ENCODE measurements at places on chromosomes 6 and 20. TPM values are rescaled to one million over a fixed set of nuclear protein-coding genes. Genes with fewer than 3 reads are reported as not detected.
A peak's percentile ranks its signal among the peaks of the same experiment; 100 is the strongest.

The CLVS2 gene
- not detected for total RNA-seq

The PRKN gene
- 6.1 TPM for total RNA-seq

The KCNG1 gene
- total RNA-seq = 0.17 TPM

The SCAF8 gene
- total RNA-seq = 69.2 TPM

The RAET1L gene
- total RNA-seq = not detected

The TMEM170B gene
- total RNA-seq = 12.7 TPM

The EXOC2 gene
- 38.8 TPM for total RNA-seq

The CTCFL gene
- total RNA-seq = not detected

The ZC2HC1B gene
- total RNA-seq = not detected

DNA sequence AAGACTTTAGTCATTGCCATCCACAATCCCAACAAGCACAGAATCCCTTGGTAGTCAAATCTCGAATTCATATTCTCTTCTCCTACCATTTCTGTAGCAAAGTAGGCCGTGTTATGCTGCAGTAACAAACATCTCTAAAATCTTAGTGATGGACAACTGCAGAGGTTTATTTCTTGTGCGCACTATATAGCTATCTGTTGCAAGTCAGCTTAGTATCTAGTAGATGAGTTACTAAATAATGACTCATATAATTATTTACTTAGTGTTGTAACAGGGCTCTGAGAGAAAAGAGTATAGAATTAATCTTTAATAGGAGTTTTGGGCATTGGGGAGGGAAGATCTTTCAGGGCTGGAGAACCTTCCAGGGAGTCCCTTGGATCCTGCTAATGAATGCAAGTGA is 73.3 kb downstream of the CAP2 start:
- DNase-seq = no peak

- DNase-seq = no peak
Measured at GRCh38 chr20:60950561-60950960, 301.5 kb upstream of the CDH4 start.

- DNase-seq = no peak
Measured at GRCh38 chr20:11676630-11677287, 240.9 kb upstream of the BTBD3 start.

DNA sequence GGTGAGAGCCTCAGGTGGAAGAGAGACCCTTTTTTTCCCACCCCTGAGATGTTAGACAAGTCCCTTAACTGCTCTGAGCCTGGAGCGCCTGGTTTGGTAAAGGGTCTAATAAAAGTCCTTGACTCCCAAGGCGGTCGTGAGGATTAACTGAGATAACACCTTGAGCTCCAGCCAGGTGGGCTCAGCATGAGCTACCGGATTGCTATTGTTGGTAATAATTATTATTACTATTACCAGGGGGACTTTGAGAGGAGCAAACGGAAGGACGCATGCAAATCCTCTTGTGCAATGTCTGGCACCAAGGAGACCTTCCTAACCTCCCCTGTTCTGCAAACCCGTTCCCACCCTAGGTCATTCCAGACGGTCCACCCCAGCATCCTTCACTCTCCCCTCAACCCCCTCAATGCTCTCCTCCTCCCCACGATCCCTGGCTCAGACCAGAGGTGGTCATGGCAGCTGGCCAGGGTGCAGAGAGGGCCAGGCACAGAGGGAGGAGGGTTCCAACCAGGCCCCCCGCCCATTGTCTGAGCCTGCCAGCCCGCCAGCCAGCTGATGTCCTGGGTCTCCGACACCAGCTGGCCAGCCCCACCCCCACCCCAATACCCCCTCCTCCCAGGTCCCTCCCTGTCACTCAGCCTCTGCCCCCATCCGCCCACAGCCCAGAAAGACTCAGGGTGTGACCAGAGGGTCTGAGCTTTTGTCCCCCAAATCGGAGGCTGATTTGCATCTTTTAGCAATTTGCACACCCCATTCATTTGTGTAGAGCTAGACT is 14.3 kb upstream of the CBFA2T2 start:
- DNase-seq = no peak

GRCh38 chr20:22619272-22619671 is 34.9 kb upstream of the FOXA2 start:
- DNase-seq = no peak

- DNase-seq = no peak
Measured at GRCh38 chr20:4089756-4090487, 74.6 kb upstream of the RNF24 start.

DNA sequence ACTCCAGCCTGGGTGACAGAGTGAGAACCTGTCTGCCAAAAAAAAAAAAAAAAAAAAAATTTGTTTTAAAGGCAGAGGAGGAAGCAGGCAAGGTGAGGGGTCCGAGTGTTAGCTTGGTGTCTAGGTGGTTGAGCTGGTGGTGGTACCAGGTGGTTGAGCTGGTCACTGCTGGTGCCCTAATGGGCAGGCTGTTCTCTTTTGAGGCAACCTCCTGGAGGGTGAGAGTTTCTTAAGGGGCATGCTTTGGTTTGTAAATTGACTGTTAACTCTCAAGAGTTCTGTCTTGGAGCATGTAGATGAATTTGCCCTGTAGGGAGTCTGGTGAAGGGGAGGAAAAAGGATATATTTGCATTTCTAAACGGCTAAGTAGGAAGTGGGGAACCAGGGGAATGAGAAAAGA is 52.7 kb downstream of the BANF2 start:
- no peak for DNase-seq

- DNase-seq = no peak
Measured at GRCh38 chr20:32522526-32522775, 62.7 kb downstream of the NOL4L start.

- no peak for DNase-seq
Measured at GRCh38 chr6:161225681-161226008, 48.2 kb downstream of the AGPAT4 start.

DNA sequence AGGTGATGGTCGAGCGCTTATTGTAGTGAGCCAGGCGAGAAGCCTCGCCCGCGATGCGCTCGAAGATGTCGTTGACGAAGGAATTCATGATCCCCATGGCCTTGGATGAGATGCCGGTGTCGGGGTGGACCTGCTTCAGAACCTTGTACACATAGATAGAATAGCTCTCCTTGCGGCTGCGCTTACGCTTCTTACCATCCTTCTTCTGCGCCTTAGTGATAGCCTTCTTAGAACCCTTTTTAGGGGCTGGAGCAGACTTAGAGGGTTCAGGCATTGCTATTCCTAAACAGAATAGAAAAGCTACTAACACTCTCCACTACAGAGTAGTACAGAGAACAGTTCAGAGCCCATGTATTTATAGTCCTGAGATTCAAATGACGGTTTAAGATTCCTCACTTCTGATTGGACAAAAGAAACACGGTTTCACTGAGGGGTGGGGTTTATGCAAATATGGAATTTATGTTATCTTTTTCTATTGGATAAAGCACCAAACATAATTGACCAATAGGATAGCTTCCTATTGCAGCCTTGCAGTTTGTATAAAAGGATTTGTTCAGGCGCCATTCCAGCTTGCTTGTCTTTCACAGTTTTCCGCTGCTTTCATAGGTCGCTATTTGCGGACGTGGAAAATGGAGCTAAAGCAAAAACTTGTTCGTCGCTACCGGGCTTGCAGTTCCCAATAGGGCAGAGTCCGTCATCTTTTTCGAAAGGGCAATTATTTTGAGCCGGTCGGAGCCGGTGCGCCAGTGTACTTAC is 43.7 kb upstream of the HFE start:
- peak; percentile 94 for DNase-seq

GRCh38 chr6:21132856-21133838 is 460.4 kb upstream of the SOX4 start:
- DNase-seq = no peak

DNA sequence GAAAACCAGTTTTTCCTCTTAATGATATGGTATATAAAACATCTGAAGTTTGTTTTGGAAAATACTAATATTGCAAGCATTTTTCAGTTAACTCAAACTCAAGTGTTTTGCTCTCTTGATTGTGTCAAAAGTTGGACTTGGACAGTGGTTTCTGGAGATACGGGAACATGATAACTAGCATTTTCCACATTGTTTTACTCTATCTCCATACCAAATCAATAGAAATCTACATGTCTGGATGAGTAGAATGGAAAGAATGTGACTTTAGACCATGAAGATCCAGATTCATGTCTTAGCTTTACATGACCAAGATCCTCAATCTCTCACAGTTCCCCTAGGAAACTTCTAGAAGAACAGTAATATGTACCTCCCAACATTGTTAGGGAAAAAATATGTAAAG is 22.2 kb upstream of the FBXO30 start:
- no peak for DNase-seq

DNA sequence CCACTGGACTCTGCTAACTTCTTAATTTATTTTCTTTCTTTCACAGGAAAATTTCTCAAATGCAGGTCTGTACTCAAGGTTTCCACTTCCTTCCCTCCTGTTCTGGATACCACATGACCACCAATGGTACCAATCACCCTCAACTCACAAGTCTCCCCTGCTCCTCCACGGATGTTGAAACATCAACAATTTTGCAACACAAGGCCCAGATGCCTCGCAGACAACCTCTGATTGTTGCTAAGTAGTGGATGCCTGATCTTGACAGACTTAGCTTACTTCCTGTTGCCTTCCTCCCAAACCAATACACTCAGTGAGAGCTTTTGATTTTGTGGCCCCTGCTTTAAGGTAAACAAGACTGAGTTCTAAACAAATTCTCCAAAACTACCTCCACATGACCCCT is 146.6 kb downstream of the FRK start:
- no peak for DNase-seq

DNA sequence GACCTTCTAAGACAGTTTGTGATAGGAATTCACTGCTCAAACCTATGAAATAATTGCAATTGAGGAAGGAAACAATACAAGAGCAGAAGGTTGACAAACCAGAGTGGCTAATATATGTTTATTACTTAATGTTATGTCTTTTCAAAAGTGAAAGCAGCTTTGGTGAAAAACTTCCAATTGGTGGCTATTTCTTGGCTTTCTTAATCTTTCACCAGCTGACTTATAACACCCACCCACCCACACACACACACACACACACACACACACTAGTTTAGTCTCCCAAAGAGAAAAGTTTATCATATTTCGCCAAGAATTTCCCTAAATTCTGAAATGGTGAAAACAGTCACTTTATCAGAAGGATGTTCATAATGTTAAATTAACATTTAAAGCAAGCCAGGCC is 583.5 kb downstream of the EYS start:
- no peak for DNase-seq

- DNase-seq = no peak
Measured at GRCh38 chr6:43355862-43356590, 13.4 kb downstream of the ZNF318 start.

- no peak for DNase-seq
Measured at GRCh38 chr20:8390500-8390899, 258.4 kb downstream of the PLCB1 start.

GRCh38 chr6:90547991-90548390 is 38.9 kb downstream of the MAP3K7 start:
- DNase-seq = no peak
